Left kidney (tissue), 8 donors: ENCODE measurements at places on chromosomes 7 and 10. TPM values are rescaled to one million over a fixed set of nuclear protein-coding genes. Genes with fewer than 3 reads are reported as not detected.

Gene ATP6V0A4
- 58.9 TPM for polyA plus RNA-seq

Gene IFIT1B
- 0.15 TPM for polyA plus RNA-seq

Gene GRM3
- 0.13 TPM for polyA plus RNA-seq

- no peak for DNase-seq
Observed at GRCh38 chr10:100448951-100449350, 13.9 kb upstream of the WNT8B start.

GRCh38 chr7:75963381-75963995 lies 30.9 kb downstream of the TMEM120A start:
- DNase-seq: no peak

Gene NUPR2
- polyA plus RNA-seq: 2.0 TPM

- no peak for DNase-seq
Observed at GRCh38 chr7:22219036-22219435, 137.9 kb downstream of the RAPGEF5 start.

- no peak for DNase-seq
Observed at GRCh38 chr7:55469271-55469681, 103.0 kb downstream of the VOPP1 start.

Gene NPFFR1
- 0.15 TPM for polyA plus RNA-seq

Gene TMEM196
- not detected for polyA plus RNA-seq

- DNase-seq: no peak
Observed at GRCh38 chr10:132787495-132788179, 1.7 kb upstream of the NKX6-2 start.

DNA sequence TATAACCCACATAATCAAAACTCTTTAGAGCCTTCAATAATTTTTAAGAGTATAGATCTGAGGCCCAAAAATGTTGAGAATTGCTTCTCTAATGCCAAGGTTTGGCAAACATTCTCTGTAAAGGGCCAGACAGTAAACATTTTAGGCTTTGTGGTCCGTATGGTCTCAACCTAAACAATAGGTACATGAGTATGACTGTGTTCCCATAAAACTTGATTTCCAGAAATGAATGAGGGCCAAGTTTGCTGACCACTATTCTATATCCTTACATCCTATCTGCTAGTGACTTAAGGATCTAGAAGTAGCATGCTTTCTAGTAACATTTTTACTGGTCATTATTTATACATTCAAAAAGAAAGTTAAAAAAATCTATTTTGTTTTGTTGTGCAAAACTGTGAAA lies 58.9 kb downstream of the MPP7 start:
- no peak for DNase-seq

Gene C7orf57
- 0.95 TPM for polyA plus RNA-seq

GRCh38 chr10:3179174-3179573 lies 6.6 kb upstream of the PITRM1 start:
- DNase-seq: no peak

- DNase-seq: no peak
Observed at GRCh38 chr10:88899886-88900285, 19.8 kb downstream of the STAMBPL1 start.

Gene HMX3
- polyA plus RNA-seq: not detected

GRCh38 chr7:77661816-77662215 lies 34.4 kb upstream of the RSBN1L start:
- DNase-seq: no peak

DNA sequence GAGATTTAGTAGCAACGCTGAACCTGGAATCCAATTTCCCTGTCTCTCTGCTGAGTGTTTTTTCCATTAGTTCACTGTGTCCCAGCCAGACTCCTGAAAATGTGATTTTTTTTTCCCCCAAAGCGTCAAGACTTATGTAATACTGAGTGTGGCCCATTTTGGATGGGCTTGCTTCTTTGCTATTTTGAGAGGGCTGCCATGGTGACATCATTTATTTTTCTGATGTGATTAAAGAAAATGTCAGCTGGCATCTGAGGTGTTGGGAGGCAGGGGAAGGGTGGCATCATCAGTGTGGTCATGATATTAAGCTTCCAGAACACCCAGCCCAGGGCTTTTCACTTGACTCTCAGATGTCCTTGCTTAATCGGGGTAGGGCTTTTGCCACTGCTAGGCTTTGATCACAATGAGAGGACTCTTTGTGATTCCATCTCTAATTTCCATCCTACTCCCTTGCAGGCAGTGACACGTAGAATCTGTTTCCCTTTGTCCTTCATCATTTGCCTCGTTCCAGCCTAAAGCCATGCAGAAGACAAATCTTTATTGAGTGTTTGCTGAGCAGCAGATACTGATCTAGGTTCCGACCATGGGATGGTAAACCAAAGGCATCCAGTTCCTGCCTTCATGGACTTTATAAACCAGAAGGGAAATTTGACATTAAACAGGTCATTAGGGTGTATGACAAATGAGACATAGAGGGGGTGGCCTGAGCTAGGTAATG lies 7.4 kb downstream of the ZNF365 start:
- no peak for DNase-seq

- DNase-seq: no peak
Observed at GRCh38 chr10:69663369-69663947, 33.4 kb downstream of the FAM241B start.

- no peak for DNase-seq
Observed at GRCh38 chr7:100372256-100372655, 1.0 kb upstream of the PILRA start.

DNA sequence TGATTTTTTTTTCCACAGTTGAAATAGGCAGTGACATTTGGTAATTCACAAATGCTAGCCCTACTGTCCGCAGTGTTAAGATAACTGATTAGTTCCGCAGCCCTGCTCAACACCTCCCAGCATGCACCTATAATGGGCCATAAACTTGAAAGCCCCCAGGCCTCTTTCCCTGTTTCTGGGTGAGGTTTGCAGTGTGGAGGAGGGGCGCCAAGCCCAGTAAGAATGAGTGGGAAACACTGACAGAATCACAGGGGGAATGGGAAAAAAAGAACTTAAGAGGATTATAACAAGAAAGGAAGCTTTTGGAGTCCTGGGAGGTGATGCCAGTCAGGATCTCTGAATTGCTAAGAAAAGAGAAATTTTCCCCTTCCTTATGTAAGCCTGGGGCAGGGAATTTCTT lies 39.6 kb upstream of the SP8 start:
- no peak for DNase-seq

DNA sequence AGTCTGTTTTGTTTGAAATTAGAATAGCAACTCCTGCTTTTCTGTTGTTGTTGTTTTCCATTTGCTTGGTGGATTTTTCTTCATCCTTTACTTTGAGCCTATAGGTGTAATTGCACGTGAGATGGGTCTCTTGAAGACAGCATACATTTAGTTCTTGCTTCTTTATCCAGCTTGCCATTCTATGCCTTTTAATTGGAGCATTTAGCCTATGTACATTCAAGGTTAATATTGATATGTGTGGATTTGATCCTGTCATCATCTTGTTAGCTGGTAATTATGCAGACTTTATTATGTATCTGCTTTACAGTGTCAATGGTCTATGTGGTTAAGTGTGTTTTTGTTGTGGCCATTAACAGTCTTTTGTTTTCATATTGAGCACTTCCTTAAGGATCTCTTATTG lies 708.9 kb upstream of the ANKRD30A start:
- no peak for DNase-seq

DNA sequence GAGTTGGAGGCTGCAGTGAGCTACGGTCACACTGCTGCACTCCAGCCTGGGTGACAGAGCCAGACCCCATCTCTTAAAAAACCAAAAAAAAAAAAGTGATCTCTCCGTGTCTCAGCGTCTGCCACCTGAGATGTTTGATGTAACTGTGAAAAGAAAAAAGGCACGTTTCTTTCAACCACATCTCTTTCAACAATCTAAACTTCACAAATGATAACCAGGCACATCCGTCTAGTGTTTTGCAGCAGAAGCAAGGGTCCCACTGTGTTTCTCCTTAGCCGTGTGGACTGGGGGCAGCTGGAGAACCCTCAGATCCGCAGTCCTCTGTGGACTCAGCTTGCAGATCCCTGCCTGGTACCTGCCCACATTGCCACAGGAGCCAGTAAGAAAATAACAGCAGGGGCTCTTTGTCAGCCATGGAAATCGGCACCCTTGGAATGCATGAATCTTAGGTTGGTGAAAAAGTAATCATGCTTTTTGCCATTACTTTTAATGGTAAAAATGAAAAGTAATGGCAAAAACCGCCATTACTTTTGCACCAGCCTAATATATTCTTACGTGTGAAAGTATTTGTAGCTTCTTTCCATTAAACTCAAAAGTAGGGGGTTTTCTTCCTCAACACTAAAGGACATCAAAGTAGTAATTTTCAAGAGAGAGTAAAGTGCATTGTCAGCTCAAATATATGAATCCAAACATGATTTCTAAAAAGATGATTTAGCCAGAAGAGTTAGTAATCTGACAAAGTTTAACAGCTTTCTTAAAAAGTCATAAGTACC lies 276.5 kb downstream of the CCDC3 start:
- no peak for DNase-seq

GRCh38 chr7:91127959-91128358 lies 136.3 kb upstream of the FZD1 start:
- peak; percentile 38 for DNase-seq

Gene EPO
- polyA plus RNA-seq: 0.20 TPM

Gene EMX2
- polyA plus RNA-seq: 177 TPM

Gene IDI2
- not detected for polyA plus RNA-seq

Gene SYT15
- 15.0 TPM for polyA plus RNA-seq

Gene FFAR4
- not detected for polyA plus RNA-seq

Gene CYP3A4
- 0.42 TPM for polyA plus RNA-seq

DNA sequence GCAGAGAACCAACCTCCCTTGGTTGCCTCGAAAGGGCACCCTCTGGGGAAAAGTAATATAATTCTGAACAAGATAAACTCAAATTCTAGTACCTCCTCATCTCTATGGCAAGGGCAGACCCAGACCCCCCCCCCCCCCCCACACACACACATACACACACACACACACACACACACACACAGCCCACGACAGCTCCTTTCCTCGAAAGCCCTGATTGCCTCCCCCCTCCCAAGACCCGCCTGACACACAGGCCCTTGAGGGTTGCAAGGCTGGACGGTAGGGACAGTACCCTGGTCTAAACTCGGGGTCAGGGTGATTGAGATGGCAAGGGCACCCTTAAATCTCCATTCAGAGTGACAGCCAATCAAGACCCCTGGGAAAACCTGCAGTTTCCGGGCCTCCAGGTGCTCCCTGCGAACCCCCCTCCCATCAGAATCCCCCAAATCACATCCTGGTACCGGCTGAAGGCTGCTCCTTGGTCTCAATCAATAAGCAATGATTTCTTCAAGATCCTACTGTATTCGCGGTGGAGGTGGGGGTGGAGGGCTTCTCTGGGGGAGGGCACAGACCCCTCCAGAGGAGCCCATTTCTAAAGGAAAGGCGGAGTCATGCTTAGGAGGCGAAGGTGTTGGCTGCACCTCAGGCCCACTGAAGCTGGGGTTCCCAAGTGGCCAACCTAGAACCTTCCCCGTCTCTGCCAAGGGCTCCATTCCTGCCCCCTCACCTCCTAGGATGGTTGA lies 100.7 kb downstream of the HIP1 start:
- DNase-seq: no peak

Gene UPK3B
- 1.1 TPM for polyA plus RNA-seq

DNA sequence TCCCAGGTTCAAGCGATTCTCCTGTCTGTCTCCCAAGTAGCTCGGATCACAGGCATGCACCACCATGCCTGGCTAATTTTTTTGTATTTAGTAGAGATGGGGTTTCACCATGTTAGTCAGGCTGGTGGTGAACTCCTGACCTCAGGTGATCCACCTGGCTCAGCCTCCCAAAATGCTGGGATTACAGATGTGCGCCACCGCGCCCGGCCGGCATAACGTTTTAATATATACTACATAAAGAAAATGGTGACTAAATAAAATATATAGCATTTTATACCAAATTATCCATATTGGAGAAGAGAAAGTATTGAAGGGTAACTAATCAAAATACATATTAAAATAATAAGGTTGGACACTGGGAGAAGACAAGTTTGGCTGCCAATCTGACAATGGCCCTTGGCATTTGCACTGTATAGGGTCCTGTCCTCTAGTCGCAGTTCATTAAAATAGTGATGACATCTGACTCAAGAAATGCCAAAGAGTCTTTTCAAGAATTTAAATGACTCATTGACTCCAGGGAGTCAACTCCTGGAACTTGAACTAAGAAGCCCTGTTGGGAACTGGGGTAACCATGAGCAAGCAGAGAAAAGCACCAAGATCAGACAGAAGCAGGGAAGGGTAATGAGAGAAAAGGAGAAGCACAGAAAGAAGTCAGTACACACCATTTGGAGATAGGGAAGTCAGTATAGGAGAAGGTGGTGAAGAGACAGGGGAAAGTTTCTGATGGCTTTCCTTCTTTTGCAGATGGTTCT lies 91.1 kb downstream of the CH25H start:
- no peak for DNase-seq

GRCh38 chr10:130771491-130771946 lies 540.0 kb downstream of the TCERG1L start:
- no peak for DNase-seq

DNA sequence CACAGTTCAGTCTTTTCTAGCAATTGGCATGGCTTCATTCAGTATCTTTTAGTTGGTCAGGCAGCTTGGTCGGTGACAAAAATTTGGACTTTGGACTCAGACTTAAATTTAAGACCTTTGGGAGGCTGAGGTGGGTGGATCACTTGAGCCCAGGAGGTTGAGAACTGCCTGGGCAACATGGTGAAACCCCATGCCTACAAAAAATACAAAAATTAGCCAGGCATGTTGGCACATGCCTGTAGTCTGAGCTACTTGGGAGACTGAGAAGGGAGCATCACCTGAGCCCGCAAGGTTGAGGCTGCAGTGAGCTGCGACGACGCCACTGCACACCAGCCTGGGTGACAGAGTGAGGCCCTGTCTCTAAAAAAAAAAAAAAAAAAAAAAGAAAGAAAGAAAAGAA lies 19.5 kb upstream of the ITPRID1 start:
- DNase-seq: no peak
